ENCODE measurements at places on chromosomes 5 and 9.

GRCh38 chr9:128250839-128251731 is 24.7 kb downstream of the GOLGA2 start:
- DNase-seq, result no peak

GRCh38 chr9:132147839-132148238 is 14.0 kb upstream of the NTNG2 start:
- no peak for DNase-seq

DNA sequence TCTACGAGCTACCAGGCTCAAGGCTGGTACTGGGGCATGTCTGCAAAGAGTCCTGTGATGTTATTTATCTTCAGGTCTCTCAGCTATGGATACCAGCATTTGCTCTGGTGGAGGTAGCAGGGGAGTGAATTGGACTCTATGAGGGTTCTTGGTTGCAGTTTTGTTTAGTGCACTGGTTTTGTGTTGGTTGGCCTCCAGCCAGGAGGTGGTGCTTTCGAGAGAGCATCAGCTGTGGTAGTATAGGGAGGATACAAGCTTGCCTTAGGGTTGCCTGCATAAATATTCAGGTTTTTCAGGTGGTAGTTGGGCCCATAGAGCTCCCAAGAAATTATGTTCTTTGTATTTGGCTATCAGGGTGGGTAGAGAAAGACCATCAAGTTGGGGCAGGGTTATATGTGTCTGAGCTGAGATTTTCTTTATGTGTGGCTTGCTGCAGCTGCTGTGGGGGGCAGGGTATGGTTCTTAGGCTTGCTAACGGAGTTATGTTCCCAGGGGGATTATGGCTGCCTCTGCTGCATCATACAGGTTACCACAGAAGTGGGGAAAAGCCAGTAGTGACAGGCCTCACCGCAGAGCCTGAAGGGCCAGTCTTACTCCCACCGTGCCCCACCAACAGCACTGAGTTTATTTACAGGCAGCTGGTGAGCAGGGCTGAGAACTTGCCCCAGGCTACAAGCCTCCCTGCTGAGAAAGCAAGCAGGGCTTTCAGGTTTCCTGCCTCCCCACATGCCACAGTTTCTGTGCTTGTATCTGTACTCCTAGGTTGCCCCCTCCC is 9.7 kb upstream of the RIOK2 start:
- no peak for DNase-seq

- DNase-seq, result no peak
Measured at GRCh38 chr9:111969061-111969460, 72.4 kb downstream of the UGCG start.

DNA sequence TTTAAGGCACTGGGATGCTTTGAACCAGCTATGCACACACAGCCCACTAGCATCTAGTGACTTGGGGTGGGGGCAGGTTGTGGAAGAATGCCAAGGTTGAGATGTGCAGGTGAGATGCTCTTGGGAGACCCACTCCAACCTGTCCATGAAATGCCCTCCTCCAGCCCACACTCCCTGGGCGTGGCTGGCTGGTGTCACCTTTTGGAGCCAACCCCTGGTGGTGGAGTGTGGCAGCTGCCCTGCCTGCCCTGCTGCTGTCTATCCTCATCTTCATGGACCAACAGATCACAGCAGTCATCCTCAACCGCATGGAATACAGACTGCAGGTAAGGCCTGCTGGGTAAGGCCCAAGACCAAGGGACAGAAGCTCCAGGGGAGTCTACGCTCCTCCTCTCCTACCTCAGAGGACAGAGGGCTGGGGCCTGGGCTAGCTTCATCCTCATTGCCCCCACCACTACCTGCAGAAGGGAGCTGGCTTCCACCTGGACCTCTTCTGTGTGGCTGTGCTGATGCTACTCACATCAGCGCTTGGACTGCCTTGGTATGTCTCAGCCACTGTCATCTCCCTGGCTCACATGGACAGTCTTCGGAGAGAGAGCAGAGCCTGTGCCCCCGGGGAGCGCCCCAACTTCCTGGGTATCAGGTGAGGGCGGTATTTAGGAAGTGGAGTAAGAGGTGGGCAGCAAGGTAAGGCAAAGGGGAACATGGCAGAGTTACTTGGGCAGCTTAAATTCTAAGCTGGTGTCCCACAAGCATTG is 7.4 kb downstream of the SLC4A9 start:
- DNase-seq, result no peak

- DNase-seq, result no peak
Measured at GRCh38 chr5:22238047-22238446, 615.1 kb downstream of the CDH12 start.

GRCh38 chr9:22073349-22073748 is 64.2 kb upstream of the CDKN2B start:
- DNase-seq, result no peak

DNA sequence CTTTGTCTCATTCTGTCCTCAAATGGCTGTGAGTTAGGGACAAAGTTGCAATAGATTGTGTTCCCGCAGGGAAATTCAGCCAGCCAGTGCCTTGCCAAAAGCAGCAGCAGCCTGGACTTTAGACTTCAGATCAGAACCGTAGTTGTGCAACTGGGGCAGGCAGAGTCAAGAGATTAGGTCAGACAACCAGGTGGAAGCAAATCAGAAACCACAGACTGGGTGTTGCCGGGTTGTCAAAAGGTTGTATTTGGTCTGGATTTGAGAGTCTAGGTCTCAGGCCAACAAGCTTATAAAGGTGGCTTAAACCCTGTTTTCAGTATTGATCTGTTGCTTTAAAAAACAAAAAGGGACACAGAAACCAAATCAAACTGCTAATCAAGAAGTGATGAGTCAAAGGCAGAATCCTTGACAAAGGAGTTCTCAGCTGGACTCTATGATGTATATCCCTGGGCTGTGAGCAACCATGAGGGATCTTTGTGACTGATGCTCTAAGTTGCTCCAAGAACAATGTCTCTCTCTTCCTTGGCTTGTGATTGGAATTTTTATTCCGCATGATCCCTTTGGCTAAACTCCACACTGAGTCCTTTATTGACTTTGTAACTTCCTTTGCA is 20.9 kb downstream of the RFK start:
- no peak for DNase-seq

DNA sequence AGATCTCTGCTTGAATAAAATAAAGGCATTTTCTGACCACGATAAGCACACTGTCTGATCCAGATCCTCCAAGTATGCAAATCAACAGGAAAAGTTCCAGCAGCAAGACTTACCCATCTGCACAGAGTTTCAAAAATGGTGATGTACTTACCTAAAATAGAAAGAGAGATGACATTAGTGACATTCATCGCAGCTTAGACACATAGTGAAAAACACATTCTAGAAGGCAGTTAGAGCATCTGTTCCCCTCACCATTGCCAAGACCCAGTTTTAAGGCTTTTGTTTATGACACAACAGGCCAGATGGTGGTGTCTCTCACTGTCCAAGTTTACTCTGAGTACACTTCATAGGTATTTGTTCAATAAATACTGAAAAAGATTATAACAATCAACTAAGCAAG is 207.7 kb downstream of the PDE4D start:
- no peak for DNase-seq

- no peak for DNase-seq
Measured at GRCh38 chr9:125492719-125493118, 214.3 kb downstream of the MAPKAP1 start.

- no peak for DNase-seq
Measured at GRCh38 chr9:34580358-34580757, 9.2 kb downstream of the CNTFR start.

DNA sequence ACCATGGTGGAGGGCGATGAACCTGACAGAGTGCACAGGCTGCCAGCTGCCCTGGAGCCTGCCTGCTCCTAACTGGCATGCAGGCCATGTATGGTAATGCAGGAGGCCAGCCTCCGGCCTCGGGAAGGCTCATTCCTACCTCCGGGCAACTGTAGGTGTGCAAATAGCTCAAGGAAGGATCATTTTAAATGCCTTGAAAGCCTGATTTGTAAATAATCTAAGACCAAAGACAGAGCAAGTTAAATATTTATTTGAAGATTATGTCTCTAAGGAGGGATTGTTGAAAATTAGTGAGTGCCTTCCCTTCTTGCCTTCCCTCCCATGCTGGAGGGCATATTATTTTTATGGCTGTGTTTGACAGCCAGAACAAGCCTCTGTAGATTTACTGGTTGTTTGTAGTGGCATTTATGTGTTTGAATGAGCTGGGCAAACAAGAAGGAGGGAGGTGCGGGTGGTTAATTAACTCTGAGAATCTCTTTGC is 285.7 kb upstream of the TUT7 start:
- no peak for DNase-seq

- no peak for DNase-seq
Measured at GRCh38 chr9:24045150-24045549, 219.1 kb upstream of the ELAVL2 start.

Measured in NCI-H510A (cell line).